ENCODE measurements at places on chromosomes 4 and X.
A peak's percentile ranks its signal among the peaks of the same experiment; 100 is the strongest.

GRCh38 chr4:88745581-88746163, 48.0 kb upstream of the NAP1L5 start:
- no peak for DNase-seq

- DNase-seq, result no peak
These were observed 2.1 kb upstream of the FAM9A start for GRCh38 chrX:8803326-8803725.

GRCh38 chrX:108299704-108300103, 138.5 kb downstream of the COL4A6 start:
- no peak for DNase-seq

DNA sequence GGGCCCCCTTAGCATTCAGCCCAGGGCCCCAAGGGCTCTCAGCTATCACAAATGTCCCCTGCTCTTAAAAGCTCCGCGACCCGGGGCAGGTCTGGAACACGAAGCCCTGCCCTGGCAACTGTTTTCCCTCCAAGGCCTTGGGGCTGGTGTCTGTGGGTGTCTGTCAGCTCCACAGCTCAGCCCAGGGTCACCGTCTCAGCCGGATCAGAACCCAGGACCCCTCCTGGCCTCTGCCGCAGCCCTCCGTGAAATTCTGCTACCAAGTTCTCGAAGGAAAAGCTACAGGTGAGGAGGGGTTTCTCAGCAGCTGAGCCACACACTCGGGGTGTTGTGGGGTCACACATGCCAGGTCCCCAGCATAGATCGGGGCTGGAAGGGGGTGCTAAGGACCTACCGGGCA, 61.2 kb downstream of the ACOX3 start:
- no peak for DNase-seq

DNA sequence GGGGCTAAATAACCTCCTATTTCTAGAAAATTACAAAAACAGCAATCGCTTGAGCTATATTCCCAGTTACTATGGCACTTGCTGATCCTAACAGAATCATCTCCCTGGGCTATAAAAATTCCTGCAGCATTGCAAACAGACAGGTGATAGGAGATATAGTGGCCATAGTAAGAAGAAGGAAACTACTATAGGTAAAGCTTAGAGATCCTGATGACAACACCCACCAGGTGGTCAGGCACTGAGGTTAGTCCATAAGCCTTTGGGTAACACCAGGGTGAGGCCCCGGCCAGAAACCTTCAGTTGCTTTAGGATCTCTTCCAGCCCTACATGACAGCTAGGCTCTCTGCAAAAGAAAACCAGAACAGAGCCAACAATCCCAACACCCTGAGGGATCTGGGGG, 197.9 kb upstream of the PPP1R2C start:
- no peak for DNase-seq

DNA sequence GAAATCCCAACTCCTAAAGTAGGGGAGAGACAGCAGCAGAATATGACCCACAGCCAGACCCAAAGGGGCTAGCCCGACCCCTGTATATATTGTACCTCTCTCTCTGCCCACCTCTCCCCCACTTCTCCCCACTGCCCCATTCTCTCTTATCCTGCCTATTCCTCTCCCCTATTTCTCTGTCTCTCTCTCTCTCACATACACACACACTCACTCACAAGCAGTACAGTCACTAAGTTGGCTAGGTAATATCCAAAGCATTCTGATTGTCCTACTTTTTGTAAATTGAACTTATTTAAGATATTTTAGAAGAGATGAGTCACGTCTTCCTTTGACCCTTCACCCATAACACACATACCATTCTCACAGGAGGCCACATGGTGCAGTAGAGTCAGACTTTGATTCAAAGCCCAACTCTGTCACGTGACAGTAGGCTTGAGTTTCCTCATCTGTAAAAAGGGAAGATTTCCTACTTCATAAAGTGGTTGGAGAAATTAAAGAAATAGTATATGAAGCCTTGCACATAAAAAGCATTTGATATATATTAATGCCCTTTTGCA, 29.5 kb downstream of the SRPX2 start:
- no peak for DNase-seq

- DNase-seq, result no peak
These were observed 53.2 kb upstream of the C4orf54 start for GRCh38 chr4:99710681-99711345.

GRCh38 chr4:53763813-53764597, 172.7 kb upstream of the LNX1 start:
- DNase-seq, result no peak

DNA sequence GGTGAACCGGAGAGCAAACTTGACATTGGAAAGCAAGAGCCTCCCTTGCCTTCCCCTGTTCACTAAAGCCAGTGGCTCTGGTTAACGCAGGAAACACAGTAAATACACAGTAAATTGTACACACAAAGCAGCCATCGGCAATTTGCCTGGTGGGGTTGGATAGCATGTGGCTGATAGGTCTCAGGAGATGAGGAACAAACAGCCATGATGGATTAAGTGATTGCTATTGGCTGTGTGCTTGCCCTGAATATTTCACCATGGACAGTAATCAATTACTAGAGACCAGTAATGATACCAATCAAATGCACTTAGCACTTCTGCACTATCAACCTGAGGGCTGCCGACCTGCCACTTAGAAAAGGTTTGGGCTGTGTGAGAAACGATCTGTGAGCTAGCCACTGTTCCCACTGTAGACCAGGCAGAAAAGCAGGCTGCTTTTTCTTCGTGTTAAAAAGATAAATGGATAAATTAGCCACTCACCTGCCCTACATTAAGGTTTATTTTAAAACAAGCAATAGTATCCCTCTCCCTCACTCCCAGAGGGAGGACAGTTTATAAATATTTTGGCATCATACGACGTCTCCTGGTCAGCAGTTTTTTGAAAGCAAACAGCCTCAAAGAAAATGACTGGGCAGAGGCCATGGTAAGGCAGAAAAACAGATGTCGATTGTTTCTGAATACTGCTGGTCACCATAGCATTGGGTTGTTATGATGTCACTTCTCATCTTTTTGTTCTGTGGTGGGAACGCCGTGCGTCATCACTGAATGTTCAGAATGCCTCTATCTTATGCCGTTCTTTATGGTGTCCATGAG, 167.1 kb downstream of the MAML3 start:
- DNase-seq, result no peak

GRCh38 chrX:131955099-131955777, 67.9 kb upstream of the STK26 start:
- DNase-seq, result no peak

DNA sequence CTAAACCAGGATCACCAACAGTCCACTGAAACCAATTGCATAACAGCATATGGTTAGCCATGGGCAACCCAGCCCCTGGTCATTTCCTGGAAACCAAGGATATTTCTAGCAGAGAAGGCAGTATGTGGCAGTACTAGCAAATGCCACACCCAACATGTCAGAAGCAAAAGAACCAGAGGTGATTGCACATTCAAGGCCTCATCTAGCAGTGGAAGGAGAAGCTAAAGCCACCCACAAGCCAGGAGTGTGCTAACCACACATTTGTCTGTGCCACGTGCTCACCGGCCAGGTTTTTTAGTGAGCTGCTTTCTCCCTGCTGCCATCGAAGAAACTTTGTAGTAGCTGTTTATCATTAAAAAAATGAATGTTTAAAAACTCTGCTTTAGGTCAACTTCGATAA, 42.0 kb downstream of the TEC start:
- DNase-seq, result no peak

- no peak for DNase-seq
These were observed 10.2 kb downstream of the HNRNPH2 start for GRCh38 chrX:101417981-101418841.

DNA sequence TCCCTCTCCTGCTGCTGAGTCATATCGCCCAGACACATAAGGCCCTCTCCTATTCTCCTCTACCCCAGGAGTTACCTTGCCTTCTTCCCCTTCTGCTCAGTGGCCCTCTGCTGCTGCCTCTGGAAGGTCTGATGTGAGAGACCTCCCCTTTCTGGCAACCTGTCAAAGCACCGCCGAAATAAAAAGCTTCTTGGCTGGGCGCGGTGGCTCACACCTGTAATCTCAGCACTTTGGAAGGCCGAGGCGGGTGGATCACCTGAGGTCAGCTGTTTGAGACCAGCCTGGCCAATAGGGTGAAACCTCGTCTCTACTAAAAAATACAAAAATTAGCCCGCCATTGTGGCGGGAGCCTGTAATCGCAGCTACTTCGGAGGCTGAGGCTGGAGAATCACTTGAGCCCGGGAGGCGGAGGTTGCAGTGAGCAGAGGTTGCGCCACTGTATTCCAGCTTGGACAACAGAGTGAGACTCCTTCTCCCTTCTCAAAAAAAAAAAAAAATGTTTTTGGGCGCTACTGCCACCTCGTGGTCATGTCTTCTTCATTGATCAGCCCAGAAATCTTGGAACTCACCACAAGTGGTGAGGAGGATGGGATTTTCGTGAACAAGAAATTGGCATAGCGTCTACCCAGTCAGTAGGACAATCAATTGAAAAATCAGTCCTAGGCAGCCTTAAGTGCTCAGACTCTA, 8.6 kb upstream of the ZXDA start:
- peak; percentile 35 for DNase-seq

GRCh38 chr4:89123451-89123851, 12.1 kb downstream of the TIGD2 start:
- DNase-seq, result no peak

GRCh38 chr4:80005863-80006262, 67.2 kb downstream of the ANTXR2 start:
- no peak for DNase-seq

DNA sequence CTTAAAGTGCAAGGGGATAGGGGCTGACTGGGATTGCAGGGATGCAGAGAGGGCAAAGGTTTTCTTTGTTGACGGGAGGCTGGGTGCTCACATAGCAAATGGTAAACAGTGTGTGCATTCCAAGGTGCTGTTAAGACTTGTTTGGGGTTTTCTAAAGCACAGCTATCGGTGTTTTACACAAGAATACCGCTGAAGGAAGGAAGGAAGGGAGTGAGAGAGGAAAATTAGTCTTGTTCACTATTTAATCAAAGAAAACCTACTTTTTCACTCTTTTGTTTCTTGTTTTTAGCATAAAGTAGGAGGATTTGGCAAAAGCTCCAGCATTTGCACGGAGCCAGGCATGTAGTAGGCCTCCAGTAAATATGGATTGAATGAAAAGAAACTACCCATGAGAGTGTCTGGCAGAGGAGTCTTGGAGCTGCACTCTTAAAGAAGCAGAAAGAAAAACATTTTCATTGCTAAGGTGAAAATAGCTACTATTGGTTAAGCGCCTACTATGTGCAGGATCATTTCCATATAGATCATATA, 99.7 kb downstream of the FIP1L1 start:
- no peak for DNase-seq

DNA sequence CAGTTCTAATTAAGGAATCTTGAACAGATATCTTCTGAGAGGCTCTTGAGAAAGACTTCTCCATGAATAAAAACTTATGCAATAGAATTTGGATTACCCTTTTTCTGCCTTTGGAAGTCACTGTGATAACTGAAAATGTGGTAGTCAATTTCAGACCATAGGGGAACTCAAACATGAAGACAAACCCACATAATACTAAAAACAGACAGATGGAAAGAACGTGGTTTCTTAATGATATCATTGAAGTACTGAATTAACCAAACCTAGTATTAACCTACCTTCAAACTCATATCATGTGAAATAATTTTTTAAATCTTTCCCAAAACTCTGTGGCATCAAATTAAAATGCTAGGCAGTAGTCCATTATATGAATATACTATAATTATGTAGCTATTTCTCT, 153.5 kb downstream of the CAMK2D start:
- no peak for DNase-seq

DNA sequence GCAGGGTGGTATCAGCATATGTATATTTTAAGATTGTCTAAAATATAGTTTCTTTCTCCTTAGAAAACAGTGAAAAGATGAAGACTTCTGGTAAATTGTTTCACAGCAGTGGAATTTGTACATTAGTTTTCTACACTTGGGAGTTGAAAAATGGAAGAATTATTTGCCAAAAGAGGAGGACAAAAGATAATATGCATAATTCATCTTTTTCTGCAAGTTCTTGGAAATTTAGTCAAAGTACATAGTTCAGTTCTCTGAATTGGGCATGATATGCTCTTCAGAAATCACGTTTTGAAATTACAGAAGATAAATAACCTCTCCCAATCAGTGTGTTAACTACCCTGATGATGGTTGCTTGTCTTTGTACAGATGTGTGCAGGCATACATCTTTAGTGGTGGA, 47.0 kb downstream of the RBPJ start:
- DNase-seq, result no peak

- DNase-seq, result no peak
These were observed 4.4 kb upstream of the ADH1C start for GRCh38 chr4:99356992-99357391.

DNA sequence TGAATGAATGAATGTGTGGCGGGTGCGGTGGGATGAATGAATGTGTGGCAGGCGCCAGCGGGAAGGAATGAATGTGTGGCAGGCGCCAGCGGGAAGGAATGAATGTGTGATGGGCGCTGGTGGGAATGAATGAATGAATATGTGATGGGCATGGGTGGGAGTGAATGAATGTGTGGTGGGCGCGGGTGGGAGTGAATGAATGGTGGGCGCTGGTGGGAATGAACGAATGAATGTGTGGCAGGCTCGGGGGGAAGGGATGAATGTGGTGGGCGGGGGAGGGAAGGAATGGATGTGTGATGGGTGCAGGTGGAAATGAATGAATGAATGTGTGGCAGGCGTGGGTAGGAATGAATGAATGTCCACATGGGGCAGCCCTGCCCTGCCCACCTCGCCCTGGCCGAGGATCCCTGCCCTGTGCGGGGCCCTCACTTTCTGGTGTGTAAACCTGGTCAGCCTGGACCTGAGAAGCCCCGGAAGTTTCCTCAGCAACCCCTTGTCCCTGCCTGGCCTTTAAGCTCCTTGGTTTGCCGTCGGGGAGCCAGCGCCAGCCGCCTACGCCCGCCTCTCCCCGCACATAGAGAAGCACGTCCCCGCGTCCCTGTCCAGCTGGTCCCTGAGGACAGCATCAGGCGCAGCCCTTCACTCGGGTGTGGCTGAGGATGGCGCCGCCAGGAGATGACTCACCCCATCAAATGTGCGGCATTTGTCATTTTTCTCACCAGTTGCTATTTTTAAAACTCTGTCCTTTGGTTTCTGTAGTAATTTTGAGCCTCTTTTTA, 112.8 kb upstream of the LRPAP1 start:
- DNase-seq, result no peak

GRCh38 chr4:158261480-158261879, 51.2 kb downstream of the TMEM144 start:
- no peak for DNase-seq

DNA sequence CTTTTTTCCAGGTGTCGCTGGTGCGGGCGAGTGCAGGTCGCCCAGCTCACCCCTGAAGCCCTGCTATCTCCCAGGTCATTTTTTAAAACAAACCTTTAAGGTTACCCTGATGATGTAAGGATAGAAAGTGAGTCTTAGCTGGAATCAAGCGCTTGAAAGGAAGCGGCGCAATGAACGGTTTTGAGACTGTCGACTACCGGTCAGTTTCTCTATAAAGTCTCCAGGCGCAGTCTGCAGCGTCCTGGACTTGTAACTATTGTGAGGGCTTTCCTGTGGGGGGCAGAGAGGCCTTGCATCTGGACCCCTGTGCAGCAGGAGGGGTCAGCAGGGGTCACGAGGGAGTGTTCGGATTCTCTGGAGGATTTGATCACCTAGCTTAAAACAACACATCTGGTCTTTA, 1.6 kb downstream of the KIT start:
- no peak for DNase-seq

Data from naive thymus-derived CD4-positive, alpha-beta T cell (primary cell).